ENCODE measurements at places on chromosomes 4 and X. TPM values are rescaled to one million over a fixed set of nuclear protein-coding genes. Genes with fewer than 3 reads are reported as not detected.

DNA sequence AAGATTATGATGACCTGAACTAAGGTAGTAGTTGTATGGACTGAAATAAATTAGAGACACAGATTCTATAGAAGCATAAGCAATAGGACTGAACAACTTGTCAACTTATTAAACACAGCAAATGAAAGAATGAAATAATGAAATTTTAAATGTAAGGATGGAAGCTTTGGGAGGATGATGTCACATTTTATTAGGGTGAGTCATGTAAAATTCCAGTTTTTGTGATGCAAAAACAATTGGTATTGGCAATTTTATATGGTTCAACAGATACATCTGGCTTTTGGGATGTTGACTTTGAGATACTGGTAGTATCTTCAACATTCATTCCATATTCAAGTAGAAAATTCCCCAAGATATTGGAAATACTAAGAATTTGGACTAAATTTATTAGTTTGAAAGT, 72.7 kb upstream of the IL15 start:
- no peak for DNase-seq

DNA sequence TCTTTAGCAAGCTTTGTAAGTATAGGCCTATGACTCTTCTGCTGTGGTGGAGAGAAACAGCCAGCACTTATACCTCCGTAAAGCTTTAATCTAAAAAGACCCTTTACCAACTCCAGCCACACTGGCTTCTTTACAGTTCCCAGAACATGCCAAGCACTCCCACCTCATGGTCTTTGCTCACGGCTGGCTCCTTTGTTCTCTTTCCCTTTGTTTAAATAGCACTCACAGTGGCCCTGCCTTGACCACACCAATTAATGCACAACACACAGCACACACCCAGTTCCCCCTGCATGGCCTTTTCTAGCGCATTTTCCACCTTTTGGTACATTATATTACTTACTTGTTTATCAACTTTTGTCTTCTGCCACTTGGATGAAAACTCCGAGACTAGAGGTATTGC, 18.9 kb downstream of the PPID start:
- DNase-seq, result no peak

DNA sequence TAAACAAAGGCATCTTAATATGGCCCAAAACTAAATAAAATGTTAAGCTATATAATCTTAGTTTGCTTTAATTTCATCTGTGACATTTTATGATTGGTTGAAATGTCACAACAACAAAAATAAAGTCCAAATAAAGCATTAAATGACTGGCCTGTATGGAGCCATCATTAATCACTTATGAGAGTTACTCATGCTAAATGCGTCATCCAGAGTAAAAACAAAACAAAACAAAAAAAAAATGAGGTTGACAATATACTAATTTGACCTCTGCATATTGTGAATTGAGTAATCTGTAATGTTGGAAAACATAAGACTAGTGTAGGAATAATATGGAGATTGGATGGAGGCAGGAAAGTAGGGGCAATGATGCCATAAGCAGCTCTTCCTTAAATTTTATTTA, 139.7 kb downstream of the MAPK10 start:
- no peak for DNase-seq

- DNase-seq, result no peak
Measured at GRCh38 chrX:1252861-1253260, 15.8 kb upstream of the CSF2RA start.

Gene CLGN
- 0.23 TPM for total RNA-seq

DNA sequence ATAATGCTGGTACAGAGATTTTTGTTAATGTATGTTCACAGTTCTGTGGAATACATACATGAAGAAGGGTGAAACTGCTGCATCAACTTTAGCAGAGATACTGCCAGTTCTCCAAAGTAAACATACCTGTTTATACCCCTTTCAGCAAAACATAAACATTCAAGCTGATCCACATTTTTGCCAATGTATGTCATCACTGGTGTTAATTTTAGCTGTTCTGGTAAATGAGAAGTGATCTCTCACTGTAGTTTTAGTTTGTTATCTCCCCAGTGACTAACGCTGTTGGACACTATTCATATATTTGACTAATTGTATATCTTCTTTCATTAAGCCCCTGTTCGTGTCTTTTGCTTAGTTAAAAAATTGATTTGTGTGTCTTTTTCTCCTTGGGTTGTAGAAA, 82.0 kb downstream of the HAUS3 start:
- no peak for DNase-seq

- DNase-seq, result peak; percentile 94
Measured at GRCh38 chr4:140237616-140238350, 83.8 kb upstream of the MAML3 start.
